ENCODE measurements at places on chromosomes 6 and 20. TPM values are rescaled to one million over a fixed set of nuclear protein-coding genes. Genes with fewer than 3 reads are reported as not detected.

NRN1 gene
- 3.3 TPM for total RNA-seq

ACSS2 gene
- 78.2 TPM for total RNA-seq

SMOC2 gene
- not detected for total RNA-seq

GRCh38 chr20:6711951-6712649 lies 55.4 kb upstream of the BMP2 start:
- no peaks in the 10 kb centered on the region for H3K36me3 ChIP-seq
- no peak overlapping the region for H3K27ac ChIP-seq
- DNase-seq = no peak
- no peak overlapping the region for H3K4me3 ChIP-seq
- no peaks in the 10 kb centered on the region for H3K27me3 ChIP-seq

DNA sequence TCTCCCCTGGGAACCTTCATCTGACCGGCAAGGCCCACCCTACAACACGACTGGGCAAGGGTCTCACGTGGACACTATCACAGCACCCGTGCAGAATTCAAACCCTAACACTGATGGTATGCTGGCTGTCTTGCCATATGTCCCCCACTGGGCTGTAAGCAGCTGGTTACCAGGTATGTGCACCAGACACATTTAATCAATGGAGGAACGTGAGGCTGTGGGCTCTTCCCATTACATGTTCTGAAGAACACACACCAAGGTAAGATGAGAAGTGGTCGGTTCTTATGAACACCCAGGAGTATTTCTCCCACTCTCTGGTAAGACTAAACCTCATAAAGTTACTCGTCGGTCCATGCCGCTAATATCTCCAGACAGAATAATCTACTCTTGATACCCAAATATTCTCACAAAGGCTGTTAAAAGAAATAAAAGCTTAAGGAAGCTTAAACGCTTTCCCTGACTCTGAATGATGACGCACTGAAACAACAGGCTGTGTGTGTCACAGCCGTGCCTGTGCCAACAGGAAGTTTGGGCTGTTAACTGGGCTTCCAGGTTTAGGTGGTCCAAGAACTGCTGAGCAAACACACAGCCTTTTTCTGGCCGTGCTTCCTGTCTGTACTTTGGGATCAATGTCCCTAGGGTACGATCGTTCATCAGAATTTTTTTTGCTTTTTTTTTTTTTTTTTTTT lies 75.3 kb downstream of the SLC23A2 start:
- H3K36me3 ChIP-seq = peaks cover 12% of the 10 kb centered on the region
- DNase-seq = no peak
- H3K27me3 ChIP-seq = no peaks in the 10 kb centered on the region
- peaks cover 10% of the 10 kb centered on the region for H3K4me1 ChIP-seq
- H3K4me3 ChIP-seq = no peak overlapping the region

GRCh38 chr20:47263465-47264084 lies 92.9 kb downstream of the ZMYND8 start:
- no peak overlapping the region for H3K4me3 ChIP-seq
- H3K27ac ChIP-seq = no peak overlapping the region
- H3K27me3 ChIP-seq = no peaks in the 10 kb centered on the region
- H3K36me3 ChIP-seq = peaks cover 6% of the 10 kb centered on the region
- H3K4me1 ChIP-seq = peaks cover 13% of the 10 kb centered on the region

DNA sequence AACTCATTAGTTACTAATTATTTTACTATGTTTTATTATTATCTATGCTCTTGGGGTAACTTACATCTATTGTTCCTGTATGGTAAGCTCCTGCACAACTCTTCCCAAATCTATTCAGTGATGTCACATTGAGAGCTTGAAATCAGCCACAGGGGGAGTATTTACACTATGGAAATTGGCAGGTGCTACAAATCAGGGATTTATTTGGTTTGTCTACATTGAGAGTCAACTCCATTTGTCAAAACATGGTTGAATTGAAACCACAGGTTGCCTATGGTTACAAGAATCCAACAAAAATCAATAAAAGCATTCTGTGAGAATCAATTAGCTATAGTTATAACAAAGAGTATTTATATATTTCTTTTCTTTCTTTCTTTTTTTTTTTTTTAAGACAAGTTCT lies 3.9 kb upstream of the FITM2 start:
- H3K27me3 ChIP-seq = no peaks in the 10 kb centered on the region
- no peak for DNase-seq
- H3K36me3 ChIP-seq = no peaks in the 10 kb centered on the region
- H3K4me1 ChIP-seq = peaks cover 8% of the 10 kb centered on the region
- no peak overlapping the region for H3K4me3 ChIP-seq

DNA sequence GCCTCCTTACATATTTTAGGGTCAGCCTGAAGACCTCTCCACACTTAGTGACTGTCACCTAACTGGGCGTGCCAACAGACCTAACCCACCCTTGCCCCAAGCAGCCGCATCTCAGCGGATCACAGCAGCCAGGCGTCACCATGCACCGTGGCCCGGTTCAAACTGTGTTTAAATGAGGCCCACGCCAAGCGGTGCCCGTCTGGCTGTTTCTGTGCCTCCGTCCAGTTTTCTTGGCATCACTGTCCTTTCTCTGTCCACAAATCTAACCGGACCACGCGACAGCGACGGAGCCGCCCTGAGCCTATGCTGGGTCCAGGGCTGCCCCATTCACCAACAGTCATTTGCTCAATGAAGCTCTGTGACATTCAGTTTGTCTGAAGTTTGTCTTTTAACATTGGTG lies 393.3 kb downstream of the THBS2 start:
- no peak for DNase-seq
- H3K36me3 ChIP-seq = no peaks in the 10 kb centered on the region
- H3K4me3 ChIP-seq = no peak overlapping the region
- H3K27me3 ChIP-seq = no peaks in the 10 kb centered on the region
- no peak overlapping the region for H3K27ac ChIP-seq
